CD8-positive, alpha-beta T cell (primary cell): ENCODE measurements at places on chromosomes 5 and 9.

GRCh38 chr5:126965061-126965475 is 65.3 kb downstream of the MARCHF3 start:
- DNase-seq: no peak

DNA sequence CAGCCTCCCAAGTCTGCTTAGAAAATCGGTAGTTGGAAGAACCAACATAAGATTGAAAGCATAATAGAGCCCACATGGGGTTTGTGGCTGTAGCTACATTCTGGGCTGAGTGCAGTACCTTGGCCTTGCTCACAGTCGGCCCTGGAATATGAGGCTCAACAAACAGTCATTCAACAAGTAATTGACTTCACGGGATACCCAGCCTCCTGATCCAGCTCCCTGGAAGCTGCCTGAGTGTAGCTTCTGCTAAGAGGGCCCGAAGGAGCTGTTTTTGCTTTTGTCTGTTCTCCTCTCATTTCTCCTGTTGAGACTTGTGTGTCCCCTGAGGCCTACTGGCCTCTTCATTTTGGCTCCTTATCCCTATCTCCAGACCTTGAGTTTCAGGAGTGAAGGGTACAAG is 170.7 kb downstream of the HSPA4 start:
- DNase-seq: no peak

- no peak for DNase-seq
These were observed 16.8 kb downstream of the MGAT1 start for GRCh38 chr5:180785794-180786221.

- DNase-seq: no peak
These were observed 20.5 kb downstream of the MVB12B start for GRCh38 chr9:126347093-126347492.

DNA sequence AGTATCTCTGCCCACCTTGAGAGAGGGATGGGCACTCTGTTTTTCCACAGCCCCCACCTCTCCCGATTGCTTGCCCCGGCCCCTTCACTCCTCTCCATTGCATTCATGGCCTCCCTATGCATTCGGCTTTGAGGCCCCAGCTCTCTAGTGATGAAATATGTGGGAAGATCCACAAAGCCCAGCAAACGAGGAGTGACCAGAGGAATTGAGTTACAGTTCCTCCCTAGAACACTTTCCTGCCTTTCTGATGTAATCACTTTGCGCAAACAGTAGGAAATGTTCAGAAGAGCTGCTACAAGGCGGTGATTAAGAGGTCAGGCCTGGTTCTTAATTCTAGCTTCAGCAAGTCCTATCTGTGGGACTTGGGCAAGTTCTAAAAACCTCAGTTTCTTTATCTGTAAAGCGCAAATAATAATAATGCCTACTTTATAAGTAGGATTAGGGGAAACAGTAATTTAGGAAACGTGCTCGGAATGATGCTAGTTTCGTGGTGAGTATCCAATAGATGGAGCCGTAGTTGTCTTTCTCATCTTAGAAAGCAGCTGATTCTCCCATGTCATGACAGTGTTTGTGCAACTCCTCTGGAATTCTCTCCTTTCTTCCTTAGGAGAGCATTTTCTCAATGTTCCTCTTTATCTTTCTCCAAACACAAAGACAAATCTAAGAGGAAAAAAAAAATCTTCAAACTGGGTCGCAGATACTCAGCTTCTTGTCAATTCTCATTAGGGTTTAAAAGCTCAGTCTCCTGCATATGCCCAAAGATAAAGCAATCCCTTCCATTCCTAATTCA is 99.5 kb upstream of the MSX2 start:
- DNase-seq: no peak

- peak; percentile 13 for DNase-seq
These were observed 672 bp upstream of the KCNT1 start for GRCh38 chr9:135701067-135701958.

DNA sequence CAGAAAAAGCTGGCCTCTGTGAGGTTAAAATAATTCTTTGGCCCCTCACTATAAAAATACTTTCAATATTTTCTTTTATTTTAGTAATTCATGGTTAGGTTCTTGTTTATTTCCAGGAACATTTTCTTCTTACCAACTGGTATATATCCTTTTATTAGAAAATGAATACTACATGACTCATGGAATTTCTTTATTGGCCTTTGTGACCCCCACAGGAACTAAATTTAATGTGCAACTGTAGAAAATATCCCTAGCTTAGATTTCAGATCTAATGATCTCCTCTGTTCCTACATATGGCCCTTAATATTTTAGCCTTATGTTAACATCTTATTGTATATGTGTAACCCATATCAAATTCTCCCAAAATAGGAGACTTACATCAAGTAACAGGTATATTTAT is 429.9 kb downstream of the NR2F1-AS1 start:
- no peak for DNase-seq

DNA sequence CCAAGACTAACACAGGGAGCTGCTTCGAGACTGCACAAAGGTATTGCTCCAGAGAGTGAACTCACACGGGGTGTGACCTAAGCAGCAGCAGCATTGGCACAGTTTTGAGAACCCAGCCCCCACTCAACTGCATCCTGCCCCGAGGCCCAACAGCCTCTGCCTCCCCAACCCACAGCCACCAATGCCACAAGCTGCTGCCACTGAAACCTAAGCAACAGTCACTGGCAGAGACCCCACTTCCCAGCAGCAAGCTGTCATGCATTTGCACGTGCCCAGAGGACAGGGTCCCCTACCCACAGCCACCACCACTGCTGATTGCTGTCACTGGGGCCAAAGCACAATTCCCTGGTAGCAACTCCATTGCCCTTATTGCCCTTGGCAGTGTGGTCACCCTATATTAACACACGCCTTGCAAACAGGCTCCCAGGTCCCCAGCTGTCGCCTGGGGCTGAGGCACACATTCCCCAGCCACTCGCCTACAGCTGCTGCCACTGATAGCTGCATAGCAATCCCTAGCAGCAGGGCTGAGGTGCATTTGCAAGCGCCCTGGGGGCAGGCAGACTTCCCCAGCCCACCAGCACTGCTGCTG is 141.0 kb downstream of the AGTPBP1 start:
- peak; percentile 14 for DNase-seq

DNA sequence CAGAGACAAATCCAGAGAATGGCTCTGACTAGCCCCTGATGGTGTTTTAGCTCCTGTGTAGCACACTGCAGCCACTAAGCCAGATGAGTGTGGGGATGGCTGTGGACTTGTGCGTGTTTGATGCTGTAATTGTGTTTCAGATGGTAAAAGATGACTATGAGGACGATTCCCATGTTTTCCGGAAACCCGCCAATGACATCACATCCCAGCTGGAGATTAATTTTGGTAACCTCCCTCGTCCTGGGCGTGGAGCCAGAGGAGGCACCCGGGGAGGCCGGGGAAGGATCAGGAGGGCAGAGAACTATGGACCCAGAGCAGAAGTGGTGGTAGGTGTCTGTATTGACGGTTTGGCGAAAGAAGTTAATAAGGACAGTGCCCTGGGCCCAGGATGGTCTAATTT is 38.0 kb downstream of the HABP4 start:
- no peak for DNase-seq

GRCh38 chr9:101477736-101478135 is 42.2 kb upstream of the ALDOB start:
- DNase-seq: no peak

- no peak for DNase-seq
These were observed 1.1 kb upstream of the CXXC5 start for GRCh38 chr5:139646912-139647505.

DNA sequence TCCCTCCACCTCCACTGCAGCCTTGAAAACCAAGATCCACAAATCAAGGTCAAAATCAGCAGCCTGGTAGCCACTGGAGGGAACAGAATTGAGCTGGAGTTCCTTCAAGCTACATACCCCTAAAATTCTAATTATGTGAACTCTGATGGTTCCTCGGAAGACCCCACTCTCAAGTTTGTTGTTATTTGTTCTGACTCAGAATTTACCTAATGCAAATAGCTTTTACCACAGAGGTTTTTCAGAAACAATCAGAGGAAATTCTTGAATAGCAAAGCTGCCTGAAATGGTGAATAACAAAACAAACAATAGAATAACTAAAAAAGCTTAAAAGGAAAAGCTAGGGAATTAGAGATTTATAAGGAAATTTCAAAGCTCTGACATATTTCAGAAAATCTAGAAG is 220.0 kb downstream of the CDH18 start:
- no peak for DNase-seq

- DNase-seq: no peak
These were observed 398 bp downstream of the TOR1A start for GRCh38 chr9:129823542-129823934.
